NCI-H1048 (cell line): ENCODE measurements at places on chromosomes 11 and 22.

- no peak for DNase-seq
Observed at GRCh38 chr11:30936491-30936890, 350.3 kb upstream of the MPPED2 start.

DNA sequence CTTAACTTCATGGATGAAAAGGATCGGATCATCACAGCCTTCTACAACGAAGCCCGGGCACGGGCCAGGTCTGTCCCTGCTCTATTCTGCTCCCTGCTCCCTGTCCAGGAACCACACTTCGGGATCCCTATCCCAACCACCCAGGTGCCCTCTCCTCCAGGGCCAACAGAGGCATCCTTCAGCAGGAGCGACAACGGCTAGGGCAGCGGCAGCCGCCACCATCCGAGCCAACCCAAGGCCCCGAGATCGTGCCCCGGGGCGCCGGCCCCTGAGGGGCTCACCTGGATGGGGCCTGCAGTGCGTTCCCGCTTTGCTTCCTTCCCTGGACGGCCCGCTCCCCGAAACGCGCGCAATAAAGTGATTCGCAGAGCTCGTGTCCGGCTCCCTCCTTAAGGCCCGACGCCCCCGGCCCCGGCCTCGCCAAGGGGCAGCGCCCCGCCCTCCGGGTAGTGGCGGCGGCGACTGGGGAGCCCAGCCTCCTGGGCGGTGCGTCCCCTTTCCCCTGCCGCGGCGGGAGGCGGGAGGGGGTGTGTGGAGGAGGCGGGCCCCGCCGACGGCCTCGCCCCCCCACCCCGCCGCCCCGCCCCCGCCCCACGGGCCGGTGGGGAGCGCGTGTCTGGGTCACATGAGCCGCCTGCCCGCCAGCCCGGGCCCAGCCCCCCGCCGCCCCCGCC is at the start of gene VEGFB:
Gene VEGFB, plus strand, starts transcription at position 672 of the 674 bp plus-strand sequence. CDS start 250 bp downstream, outside the sequence.
- DNase-seq, result no peak

- DNase-seq, result no peak
Observed at GRCh38 chr11:57406337-57406904, 16.0 kb upstream of the PRG2 start.

GRCh38 chr11:13717331-13717730 is 48.9 kb downstream of the FAR1 start:
- DNase-seq, result no peak

- DNase-seq, result no peak
Observed at GRCh38 chr11:40797981-40798380, 661.5 kb downstream of the LRRC4C start.

DNA sequence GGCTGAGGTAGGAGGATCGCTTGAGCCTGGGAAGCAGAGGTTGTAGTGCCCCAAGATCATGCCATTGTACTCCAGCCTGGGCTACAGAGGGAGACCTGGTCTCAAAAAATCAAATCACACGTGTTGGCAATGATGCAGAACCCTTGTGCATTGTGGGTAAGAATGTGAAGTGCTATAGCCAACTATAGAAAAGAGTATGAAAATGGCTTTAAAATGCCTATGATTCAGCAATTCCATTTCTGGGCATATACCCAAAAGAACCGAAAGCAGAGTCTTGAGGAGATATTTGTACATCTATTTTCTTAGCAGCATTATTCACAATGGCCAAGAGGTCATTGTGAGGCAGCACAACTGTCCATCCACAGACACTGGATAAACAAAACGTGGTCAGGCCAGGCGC is 2.6 kb upstream of the FADS3 start:
- DNase-seq, result no peak

- no peak for DNase-seq
Observed at GRCh38 chr11:1208394-1209261, 14.2 kb upstream of the MUC5B start.

- no peak for DNase-seq
Observed at GRCh38 chr11:111762981-111763643, 3.1 kb downstream of the PPP2R1B start.

DNA sequence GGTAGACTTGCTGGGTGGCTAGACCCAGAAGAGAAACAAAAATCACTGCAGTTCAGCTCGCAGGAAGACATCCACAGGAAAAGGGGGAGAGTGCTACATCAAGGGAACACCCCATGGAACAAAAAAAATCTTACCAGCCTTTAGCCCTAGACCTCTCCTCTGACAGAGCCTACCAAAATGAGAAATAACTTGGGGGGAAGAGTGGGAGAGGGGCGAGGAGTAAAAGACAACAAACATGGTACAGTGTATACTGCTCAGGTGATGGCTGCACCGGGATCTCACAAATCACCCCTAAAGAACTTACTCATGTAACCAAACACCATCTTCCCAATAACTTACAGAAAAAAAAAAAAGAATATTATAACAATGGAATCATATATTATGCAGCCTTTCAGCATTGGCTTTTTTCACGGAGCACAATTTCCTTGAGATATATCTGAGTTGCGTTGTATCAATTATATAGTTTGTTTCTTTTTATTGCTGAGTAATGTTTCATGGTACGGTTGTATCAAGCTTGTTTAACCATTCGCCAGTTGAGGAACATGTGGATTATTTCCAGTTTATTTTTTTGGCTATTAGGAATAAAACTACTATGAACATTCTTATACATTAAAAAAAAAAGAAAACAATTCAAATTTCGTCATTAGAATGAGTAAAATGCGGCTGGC is 90.9 kb downstream of the ZNF280B start:
- no peak for DNase-seq

- no peak for DNase-seq
Observed at GRCh38 chr11:72848846-72849466, 34.7 kb downstream of the ATG16L2 start.

- no peak for DNase-seq
Observed at GRCh38 chr11:125408311-125408711, 87.8 kb downstream of the FEZ1 start.

- DNase-seq, result no peak
Observed at GRCh38 chr11:128208329-128209137, 378.8 kb downstream of the ETS1 start.

GRCh38 chr11:66068923-66069714 is 953 bp upstream of the PACS1 start:
- DNase-seq, result no peak

DNA sequence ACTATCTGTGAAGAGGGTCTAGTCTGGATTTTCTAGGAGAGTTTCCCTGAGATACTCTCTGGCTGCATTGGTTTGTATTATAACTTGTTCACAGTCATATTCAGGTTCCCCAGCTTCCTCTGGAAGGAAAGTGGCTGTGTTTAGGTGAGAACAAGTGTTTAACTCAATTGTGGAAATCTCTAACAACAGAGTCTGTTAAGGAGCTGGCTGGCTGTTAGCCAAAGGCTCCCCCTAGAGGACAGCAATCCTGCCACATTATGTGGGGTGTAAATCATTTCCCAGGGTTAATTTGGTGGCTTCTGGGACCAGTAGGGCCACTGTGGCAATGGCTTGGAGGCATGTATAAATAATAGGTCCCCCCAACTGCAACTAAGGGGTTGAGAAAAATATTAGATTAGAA is 18.4 kb downstream of the MS4A6E start:
- DNase-seq, result no peak

- DNase-seq, result no peak
Observed at GRCh38 chr22:37485395-37486223, 575 bp downstream of the MFNG start.

- no peak for DNase-seq
Observed at GRCh38 chr11:74412733-74413359, 14.6 kb upstream of the PGM2L1 start.

- no peak for DNase-seq
Observed at GRCh38 chr22:47125603-47126002, 363.2 kb downstream of the TBC1D22A start.

GRCh38 chr22:31337178-31337577 is 9.0 kb downstream of the PATZ1 start:
- DNase-seq, result no peak

DNA sequence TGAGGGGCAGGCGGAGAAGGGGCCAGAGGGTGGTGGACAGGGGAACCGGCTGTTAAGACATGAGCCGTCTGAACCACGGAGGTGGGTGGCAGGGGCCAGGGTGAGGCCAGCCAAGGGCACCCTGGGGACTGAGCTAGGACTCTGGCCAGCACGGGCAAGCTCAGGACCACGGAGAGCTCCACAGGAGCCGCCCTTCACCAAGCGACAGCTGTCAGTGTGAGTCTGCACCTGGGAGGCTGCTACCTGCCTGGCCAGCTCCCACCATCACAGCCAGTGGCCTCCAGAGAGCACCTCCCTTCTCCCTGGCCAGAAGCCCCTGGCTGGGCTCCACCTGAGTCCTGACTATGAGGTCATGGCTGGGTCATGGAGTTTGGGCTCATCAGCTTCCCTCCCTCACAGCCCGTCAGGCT is 21.6 kb downstream of the MGAT3 start:
- no peak for DNase-seq

DNA sequence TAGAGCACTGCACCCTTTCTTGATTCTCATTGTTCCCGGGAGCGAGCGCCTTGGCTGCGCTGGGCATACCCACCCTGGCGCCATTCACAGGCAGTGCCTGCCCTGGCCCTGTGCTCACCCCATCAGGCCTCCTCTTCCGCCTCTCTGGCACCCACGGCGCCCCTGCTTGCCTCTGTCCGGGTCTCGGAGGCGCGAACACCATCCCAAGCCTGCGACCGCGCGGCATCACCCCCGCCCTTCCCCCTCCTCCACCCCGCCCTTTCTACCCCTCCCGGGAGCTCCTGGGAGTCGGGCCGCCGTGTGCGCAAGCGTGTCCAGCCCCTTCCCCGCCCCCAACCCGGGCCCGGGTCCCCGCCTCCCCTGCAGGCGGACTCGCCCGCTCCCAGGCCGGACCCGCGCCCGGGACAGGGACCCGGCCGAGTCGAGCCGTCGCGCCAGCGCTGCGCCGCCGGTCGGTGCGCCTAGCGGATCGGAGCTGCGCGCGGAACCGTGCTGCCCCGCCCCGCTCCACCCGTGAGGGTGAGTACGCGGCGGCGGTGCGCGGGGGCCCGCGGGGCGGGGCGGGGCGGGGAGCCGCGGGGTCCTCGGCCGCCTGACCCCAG is at the start of gene ST3GAL4:
Gene ST3GAL4, plus strand, starts transcription at position 363 of the 602 bp plus-strand sequence. CDS start 50,470 bp downstream, outside the sequence.
- peak; percentile 17 for DNase-seq

DNA sequence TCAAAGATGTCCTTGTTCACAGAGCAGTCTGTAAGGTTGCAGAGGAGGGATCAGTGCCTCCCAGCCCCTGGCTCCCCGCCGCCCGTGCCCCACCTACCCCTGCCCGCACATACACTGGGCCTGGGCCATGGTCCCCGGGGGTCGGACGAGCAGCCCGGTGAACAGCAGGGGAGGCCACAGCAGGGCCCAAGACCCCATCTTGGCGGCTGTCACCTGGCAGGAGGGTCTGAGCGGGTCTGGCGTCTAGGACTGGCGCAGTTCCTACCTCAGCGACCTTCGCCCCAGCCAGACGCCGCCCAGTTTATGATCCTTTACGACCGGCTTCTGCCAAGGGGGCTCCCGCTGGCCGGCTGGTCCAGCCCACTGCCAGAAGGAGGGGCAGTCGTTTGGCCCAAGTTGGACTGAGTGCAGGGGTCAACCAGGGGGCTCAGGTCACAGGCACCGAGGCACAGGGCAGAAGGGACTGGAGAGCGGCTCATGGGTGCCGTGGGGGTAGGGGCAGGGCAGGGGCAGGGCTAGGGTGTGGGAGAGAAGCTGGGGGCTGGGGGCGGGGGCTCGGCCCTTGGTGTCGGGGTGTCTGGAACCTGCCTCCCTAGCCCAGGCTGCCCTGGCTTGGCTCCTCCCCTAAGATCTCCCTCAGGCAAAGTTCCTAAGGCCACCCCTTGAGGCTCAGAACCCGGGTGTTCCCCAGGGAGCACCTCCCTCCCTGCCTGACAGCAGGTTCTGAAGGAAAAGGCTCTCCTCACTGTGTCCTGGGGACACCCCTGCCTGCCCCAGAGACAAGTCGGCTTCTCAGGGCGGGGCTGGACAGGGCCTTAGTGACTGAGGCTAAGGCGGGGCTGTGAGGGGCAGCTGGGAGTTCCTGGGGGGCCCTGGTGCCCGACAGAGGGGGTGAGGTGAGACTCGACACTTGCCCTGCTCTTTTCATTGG is at the start of gene CDHR5:
Gene CDHR5, minus strand, starts transcription at position 251 of the 931 bp plus-strand sequence. Its CDS starts 53 bp downstream, at position 198.
- DNase-seq, result no peak

DNA sequence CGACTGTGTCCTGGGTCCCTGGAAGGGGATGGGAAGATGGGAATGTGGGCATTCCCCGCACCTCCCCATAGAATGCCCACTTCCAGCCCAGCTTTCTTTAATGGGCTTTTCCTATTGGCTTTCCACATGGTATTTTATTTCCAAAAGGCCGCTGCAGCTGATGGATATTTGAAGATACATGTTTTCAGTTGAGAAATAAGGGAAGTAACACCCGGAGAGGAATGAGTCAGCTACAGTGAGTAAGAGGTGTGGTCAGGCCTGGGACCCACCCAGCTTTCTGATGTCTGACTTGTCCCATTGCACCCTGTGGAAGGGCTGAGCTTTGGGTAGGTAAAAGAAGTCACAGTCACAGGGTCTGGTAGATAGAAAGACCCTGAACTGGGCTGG is 476.9 kb downstream of the MIAT start:
- no peak for DNase-seq

DNA sequence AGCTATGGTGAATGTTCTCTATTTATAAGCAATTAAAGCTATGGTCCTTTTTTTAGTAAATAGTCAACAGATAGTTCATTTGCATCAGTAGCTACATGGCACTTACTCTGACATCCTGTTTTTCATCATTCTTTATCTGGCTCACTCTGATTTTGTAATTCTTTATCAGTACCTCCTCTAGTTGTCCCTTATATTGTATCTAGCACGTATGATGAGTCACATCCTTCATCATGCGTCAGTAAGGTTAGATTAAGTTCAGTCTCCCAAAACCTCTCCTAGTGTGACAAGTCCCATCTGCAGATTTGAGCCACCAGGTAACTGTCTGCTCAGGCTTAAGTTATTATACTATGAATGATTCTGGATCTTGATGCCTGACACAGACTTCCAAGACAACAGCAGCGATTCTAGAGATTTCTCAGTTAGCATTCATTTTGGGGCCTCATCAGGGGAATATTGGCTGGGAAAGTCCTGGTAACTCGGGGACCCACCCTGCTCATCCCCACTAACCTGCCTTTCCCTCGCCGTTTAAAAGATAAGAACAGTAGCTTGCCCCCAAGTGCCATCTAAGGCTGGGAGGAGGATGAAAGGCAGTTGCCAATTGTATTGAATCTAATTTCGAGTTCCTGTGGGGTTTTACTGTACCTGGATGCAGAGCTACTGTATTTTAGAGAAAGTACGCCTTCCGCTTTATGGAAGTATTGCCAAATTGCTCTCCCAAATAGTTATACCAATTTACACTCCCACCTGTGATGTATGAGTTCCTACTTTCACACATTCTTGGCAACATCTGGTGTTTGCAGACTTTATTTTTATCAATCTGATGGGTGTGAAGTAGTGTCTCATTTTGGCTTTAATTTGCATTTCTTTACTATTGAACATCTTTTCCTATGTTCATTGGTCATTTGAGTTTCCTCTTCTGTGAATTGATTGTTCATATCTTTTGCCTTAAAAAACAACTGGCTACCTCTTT is 55.9 kb downstream of the ZC3H12C start:
- no peak for DNase-seq
